ENCODE measurements at places on chromosomes 5 and 9.

DNA sequence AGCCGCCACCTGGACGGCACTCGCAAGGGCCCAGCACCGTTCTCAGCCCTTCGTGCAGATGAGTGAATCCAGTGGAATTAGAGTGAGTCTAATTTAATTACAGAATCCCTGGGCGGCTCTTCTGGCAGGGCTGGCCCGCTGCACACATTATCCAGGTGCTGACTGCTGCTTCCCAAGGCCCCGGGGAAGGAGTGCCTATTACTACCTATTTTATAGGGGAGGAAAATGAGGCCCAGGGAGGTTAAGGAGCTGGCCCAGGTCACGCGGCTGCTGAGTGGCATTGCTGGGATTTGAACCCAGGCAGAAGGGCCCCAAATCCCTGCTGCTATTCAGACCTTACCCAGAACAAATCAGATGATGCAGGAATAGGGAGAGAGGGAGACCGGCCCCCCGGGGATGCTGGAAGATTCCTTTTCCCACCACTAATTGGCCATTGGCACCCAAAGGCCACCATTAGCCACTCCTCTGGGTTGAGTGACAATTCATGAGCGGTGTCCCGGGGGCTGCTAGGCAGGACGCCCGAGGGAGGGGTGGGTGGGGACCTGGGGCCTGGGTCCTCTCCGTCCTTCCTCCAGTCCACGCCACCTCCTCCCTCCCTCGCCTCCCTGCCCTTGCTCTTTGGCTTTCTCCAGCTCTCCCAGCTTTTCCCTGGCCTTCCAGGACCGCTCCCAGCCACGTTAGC is 10.3 kb upstream of the QRFP start:
- no peak for DNase-seq

- no peak for DNase-seq
Measured at GRCh38 chr9:109323771-109324170, 2.9 kb upstream of the EPB41L4B start.

- DNase-seq: no peak
Measured at GRCh38 chr5:33272288-33272687, 168.5 kb upstream of the TARS1 start.

DNA sequence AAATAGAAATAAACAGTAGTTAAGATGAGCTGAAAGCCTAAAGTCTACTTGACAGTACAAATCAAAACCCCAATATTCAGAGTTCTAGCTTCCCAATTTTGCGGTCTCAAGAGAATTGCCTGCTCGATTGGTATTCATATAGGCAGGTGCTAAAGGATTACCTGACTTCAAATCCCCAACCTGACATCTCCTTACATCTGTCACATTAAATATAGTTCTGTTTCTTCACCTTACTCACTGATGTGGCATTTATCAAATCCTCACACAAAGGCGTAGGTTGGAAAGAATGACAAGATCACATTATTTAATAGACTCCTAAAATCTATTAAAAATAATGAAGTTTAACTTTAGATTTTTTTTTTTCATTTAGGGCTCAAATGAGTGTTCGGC is 72.8 kb upstream of the ANKH start:
- no peak for DNase-seq

- DNase-seq: no peak
Measured at GRCh38 chr5:135339623-135340022, 59.4 kb downstream of the MACROH2A1 start.

DNA sequence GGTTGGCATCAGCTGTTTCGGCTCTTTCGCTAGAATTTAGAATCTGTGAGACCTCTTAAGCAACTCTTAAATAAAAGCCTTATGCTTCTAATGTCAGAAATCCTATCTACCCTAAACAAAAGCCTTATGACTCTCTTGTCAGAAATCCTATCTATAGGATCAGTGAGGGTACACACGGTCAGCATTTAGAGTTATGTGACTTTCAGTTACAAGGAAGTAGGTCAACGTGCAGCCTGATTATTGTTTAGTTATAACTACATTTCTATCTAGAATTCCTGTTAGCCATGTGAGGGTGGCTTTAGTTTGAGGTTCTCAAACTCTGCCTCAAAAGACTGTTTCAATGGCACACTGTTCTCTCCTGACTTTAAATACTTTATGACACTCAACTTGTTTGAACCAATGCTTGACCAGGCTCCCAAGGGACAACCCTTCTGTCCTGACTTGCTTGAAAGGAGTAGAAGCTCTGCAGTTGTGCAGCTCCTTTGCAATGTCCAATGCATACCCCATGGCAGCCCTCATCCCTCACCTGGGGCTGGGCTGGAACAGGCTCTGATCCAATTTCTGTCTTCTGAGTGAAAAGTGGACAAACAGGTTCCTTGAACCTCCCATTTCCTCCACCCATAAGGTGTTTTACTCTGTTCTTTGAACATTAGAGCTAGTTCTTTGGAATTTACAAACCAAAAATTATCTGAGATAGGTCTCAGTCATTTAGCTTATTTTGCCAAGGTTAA is 251.6 kb upstream of the PIK3R1 start:
- DNase-seq: no peak

Data from stimulated activated CD4-positive, alpha-beta T cell treated with anti-CD3 and anti-CD28 coated beads, Interleukin-15, amount 100 ng/mL, for 48 hours (primary cell).